ENCODE measurements at places on chromosomes 5 and 9. TPM values are rescaled to one million over a fixed set of nuclear protein-coding genes. Genes with fewer than 3 reads are reported as not detected.

DNA sequence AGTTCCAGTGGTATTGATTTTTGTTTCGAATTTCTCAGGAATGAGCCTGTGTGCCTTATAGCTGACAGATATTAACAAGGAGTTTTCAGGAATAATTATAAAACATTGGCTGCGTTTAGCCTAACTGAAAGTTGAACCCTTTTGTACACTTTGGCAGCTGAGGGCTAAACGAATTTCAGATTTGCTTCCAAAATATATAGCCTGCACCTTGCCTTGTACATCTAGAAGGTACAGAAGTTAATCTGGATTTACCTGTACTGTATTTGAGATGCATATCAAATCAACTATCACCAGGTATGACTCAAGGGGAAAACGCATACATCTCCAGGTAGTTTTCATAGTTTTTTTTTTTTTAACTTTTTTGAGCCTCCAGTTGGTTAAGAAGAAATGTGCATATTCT lies 1.9 kb upstream of the MSX2 start:
- no peak for DNase-seq

- DNase-seq, result peak; percentile 46
These were observed 170.6 kb downstream of the SEMA6A start for GRCh38 chr5:116404016-116404415.

DNA sequence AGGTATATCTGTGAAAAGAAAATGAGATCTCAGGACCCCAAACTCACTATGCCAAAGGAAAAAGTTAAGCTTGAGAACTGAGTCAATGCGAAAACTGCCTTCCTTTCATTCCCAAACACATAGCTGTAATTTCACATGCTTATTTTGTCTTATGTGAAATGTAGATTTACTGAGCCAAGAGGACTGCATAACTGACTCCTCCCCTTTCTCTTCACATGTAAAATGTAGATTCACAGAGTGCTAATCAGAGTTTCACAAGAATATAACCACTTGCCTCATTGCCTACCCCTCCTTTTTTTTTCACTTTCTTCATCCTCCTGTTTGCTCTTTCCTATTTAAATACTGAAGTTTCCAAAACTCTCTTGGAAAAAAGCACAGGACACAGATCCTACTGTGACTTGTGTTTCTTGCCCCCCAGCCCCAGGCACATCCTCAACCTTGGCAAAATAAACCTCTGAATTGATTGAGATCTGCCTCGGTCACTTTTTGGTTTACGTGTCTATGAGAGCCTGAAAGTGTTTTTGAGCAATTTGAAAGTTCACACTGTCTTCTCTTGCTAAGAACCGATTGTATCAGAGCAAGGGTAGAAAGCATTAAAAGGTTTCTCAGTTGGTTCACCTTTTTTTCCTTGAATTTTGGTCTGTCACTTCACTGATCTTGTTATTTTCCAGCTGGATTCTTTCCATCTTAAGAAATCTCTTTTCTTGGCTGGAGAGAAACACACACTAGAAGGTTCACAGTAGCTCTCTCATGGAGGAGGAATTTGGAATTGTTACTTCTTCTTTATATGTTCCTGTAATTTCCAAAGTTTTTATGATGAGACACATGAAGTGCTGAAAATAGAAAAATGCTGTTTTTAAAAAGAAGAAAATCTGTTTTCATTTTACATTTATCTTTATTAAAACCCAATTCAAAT lies 44.8 kb upstream of the SNAPC3 start:
- no peak for DNase-seq

The PTPRD gene
- 1.2 TPM for total RNA-seq

The IL13 gene
- not detected for total RNA-seq

The FOXI1 gene
- not detected for total RNA-seq

Measured in lung microvascular endothelial cell (primary cell).